ENCODE measurements at places on chromosomes 13 and 19.

DNA sequence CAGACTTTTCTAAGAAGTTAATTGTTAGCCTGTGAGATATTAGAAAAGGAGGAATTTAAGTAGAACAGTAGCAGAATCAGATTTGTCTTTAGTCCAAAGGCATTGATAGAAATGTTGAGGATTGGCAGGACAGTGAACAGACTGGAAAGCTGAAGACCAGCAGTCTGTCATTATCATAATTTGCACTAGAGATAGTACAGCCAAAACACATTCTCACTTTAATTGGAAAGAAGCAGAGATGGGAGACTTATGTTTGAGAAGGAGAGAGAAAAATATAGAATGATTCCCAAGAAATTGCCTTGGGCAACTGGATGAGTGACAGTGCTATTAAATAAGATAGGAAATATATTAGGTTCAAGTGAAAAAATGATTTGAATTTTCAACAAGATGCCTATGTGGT lies 755.5 kb downstream of the SLITRK5 start:
- no peak for DNase-seq

GRCh38 chr13:45398877-45399276 lies 19.3 kb downstream of the SLC25A30 start:
- no peak for DNase-seq

DNA sequence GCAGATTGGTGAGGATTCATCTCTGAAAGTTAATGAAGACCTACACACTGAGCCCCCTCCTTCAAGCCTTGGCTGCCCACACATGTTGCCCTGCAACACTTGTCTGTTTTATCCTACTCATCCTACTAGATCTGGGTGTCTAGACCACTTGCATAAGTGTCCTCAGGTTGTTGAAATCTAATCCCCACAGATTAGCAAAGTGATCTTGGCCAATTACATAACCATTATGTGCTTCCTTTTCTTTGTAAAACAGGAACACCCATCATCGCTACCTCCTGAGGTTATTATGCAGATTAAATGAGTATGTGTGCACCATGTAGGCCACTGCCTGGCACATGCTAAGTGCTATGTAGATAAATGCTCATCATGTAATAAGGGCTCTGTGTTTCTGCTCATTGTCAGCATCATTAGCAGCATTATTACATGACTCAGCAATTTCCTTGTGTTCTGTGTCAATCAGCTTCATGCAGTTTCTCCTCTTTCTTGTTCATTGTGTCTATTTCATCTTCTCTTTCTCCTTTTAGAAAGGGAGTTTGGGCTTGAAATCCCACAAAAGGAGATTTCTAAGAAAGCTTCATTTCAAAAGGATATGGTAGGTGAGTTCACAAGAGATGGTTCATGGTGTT lies 15.1 kb downstream of the ZNF175 start:
- DNase-seq, result peak; percentile 72

DNA sequence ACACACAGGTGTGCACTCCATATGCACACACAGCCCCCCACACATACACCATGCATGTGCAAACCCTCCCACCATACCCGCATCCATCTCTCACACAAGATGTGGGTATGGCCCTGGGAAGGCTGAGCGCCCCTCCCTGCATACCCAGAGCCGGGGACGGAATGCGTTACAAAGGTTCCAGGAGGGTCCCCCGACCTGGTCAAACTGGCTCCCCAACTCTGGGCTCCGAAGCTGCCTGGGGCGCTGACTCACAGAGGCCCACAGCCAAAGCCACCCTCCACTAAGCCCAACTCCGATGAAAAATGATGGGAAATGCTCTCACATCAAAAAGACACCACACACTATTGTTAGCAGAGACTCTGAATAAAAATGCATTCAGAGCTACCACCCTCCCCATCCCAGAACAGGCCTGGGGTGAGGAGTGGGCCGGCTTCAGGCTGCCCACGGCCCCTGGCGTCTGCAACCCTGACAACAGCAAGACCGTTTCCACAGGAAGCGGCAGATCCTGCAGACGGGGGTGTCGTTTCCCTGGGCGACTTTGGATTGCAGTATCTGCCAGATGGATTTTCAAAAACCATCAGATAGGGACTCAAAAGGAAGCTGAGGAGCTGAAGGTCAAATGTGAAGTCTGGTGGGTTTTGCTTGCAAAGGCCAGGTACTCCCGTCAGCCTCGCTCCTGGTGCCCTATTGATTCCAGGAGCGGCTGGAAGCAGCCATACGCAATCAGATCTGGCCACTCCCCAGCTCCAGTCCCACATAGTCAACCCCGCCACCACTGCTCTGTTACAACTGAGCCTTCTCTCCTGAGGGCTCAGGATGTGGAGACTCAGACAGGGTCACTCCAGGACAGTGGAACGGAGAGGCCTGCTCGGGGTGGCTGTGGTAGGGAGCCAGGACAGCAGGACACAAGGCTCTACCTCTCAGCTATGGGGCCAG lies 14.3 kb downstream of the PEPD start:
- no peak for DNase-seq

DNA sequence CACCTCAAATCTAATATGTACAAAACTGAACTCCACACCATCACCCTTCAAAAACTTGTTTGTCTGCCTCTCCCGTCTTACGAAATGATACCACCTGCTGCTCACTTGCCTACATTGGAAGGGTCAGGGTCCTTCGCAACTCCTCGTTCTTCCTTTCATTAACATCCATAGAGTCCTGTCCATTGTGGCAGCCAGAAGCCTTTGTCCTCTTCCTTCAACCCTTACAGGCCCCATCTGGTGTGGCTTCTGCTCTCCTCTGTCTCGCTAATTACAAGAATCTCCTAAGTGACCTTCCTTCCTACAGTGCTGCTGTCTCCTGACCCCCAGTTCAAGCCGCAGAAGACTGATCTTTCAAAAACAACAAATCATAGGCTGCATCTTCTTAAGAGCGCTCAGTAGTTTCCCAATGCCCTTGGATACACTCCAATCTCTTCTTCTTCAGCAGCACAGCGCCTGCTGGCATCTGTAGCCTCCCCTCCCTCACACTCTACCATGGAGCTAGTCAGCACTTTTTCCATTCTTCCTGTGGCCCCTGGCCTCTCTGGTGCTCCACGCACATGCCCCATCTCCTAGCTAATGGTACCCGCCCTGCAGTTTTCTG lies 382.7 kb downstream of the LIG4 start:
- no peak for DNase-seq

GRCh38 chr13:113383089-113383488 lies 19.2 kb upstream of the GRTP1 start:
- DNase-seq, result no peak

DNA sequence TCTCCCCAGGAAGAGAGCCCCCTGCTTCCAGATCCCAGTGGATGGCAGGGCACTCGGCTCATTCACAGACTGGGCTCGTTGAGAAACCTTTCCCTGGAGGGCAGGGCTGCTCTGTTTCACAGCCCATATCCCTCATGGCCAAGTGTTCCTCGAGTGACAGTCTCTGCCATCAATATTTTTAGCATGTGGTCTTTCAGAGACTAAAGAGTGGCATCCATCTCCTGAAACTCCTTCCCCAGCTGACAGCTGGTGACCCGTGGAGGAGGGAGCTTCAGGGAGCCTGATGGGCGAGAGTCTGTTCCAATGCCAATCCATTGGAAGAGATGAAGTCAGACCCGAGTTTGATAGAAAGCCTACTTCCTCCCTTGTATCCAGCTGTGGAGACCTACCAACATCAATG lies 30.7 kb upstream of the ALOX5AP start:
- no peak for DNase-seq

GRCh38 chr13:23321535-23322241 lies 111.8 kb downstream of the SACS start:
- no peak for DNase-seq

GRCh38 chr13:31522396-31522795 lies 216.9 kb upstream of the RXFP2 start:
- DNase-seq, result no peak

DNA sequence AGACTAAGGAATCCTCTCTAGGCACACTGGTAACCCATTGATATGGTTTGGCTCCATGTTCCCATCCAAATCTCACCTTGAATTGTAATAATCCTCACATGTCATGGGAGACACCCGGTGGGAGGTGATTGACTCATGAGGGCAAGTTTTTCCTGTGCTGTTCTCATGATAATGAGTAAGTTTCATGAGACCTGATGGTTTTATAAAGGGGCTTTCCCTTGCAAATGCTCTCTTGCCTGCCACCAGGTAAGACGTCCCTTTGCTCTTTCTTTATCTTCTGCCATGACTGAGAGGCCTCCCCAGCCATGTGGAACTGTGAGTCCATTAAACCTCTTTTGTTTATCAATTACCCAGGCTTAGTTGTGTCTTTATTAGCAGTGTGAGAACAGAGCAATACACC lies 81.4 kb upstream of the GPC6 start:
- no peak for DNase-seq

GRCh38 chr19:16867211-16867610 lies 21.6 kb upstream of the F2RL3 start:
- no peak for DNase-seq

DNA sequence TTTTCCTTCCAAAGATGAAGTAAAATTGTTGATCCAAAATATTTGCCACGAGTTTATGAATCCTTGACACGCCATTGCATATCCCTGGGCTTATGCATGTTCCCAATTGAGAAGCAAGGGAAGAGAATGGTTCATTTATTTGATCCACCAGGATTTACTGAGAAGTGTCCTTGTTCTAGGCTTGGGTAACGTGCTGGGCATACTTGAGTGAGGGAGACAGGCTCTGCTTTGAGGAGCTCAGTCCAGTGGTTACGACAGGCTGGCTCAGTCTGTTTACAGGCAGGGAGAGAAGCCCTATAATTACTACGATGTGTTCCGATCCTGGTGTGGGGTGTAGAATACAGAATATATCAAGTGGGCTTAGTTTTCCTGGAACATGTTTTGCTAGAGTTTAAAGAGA lies 6.3 kb upstream of the PNMA8C start:
- no peak for DNase-seq

- no peak for DNase-seq
Measured at GRCh38 chr19:8392017-8392591, 1.9 kb downstream of the RAB11B start.

GRCh38 chr13:42650506-42650905 lies 76.6 kb downstream of the TNFSF11 start:
- DNase-seq, result no peak

GRCh38 chr19:18259893-18260292 lies 14.4 kb downstream of the IQCN start:
- DNase-seq, result peak; percentile 54

- DNase-seq, result peak; percentile 45
Measured at GRCh38 chr19:39407660-39408391, 1.2 kb downstream of the ZFP36 start.

DNA sequence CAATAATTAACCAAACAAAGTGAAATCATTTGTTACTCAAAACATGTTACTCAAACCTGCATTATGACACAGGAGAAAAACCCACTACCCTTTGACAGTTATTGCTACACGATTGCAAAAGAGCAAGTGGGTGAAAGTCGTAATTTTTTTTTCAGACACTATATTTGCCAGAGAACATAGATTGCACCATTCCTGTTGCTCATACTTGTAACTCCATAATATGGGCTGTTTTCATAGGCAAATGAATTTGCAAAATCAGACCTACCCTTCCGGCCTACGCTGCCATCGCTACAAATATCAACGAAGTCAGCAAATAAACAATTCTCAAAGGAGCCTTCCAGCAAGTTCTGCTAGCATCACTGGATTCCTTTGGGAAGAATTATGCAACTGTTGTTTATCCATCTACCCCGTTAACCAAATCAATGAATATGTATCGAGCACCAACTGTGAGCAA lies 396.5 kb downstream of the IRS2 start:
- DNase-seq, result peak; percentile 85
